ENCODE measurements at places on chromosomes 7 and 10.

DNA sequence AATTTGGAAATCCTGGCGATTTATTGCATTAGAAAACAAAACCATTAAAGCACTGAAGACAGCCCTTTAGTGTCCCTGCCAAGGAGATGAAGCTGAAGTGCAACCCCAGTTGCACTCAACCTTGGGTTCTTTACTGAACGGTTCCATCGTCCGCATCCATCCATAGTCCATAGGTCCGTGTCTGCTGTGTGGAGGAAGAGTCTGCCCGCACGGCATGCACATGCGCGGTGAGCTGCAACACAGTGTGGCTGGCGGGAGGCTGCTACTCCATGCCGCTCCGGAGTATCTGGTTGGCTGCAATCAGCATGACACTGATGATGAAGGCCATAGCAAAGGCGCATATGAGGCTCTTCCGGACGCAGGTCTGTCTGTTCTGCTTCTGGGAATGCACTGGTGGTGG is 624.6 kb downstream of the CALN1 start:
- DNase-seq: peak; percentile 13

DNA sequence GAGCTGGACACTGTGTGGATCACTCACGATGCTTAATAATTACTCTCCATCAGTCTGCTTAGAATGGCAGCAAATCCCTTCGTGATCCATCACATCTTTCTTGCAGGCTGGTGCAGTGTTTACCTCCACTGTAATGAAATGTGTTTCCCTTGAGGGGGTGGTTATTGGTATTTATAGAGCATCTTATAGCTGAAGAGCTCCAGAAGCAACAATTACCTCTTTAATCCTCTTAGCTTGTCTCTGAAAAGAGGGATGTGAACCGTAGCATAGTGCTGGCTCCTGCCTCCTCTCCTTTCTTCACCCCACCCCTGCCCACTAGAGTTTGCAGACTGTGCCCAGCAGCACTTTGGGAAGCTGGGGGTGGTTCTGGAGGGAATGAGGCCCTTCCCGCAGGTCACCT is 132.6 kb downstream of the CAMK1D start:
- DNase-seq: no peak

DNA sequence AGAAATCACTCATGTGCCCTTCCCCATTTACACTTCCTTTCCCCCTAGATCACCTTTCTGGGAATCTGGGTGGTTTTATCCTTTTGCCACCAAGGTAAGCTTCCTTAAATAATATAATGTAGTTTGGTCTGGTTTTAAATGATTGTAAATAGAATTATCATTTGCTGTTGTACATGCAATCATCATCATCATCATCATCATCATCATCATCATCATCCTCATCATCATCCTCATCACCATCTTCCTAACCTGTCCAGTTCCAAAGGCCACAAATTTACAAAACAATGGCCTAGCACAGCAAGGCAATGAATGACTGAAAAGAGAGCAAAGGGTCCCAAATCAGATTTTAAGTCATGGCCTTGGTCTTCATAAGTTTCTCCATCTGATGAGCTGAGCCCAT is 329.7 kb downstream of the PLXNA4 start:
- no peak for DNase-seq

DNA sequence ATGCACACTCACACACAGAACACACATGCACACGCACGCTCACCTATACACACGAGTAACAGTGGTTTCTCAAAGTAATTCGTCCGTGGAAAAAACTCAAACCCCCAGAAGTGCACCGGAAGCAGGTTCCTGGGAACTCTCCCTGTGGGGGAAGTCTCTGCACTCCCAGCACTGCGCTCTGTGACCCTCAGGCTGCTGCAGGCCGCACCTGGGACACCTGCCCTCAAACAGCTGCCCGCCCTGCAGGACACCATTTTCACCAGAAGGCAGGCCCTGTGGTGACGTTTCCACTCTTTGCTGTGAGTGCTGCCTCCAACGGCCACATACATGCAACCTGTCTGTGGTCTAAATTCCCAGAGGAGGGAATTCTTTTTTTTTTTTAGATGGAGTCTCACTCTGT is 21.3 kb downstream of the YKT6 start:
- no peak for DNase-seq

DNA sequence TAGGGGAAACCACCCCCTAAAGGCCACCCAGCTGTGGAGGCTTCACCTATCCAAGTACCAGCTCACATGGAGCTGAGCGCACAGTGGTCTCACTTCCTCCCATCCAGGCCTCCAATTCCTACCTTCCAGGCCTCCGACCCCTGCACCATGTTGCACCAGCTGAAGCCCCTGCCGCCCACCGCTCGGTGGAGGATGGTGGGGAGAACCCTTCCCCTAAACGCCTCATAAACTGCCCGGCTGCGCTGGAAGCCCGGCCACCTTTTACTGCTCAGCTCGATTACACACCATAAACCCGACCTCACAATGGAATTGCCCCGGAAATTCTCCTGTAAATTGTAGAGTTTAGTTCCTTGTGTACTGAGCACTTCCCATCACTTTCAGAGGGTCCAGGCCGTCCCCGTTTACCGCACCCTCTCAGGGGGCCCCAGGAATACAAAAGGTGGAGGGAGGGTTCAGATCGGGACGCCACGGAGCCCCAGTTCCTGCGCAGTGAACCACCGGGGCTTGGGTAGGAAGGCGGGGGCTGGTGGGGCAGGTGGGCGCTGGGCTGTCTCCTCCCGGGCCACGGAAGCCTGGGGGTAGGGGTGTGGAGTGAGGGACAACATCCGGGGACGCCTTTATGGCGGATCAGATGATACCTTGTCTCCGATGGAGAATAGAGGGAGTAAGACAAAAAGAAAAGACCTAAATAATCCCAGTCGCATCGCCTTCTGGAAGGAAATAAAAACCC is 1.4 kb upstream of the HOXA7 start:
- no peak for DNase-seq

DNA sequence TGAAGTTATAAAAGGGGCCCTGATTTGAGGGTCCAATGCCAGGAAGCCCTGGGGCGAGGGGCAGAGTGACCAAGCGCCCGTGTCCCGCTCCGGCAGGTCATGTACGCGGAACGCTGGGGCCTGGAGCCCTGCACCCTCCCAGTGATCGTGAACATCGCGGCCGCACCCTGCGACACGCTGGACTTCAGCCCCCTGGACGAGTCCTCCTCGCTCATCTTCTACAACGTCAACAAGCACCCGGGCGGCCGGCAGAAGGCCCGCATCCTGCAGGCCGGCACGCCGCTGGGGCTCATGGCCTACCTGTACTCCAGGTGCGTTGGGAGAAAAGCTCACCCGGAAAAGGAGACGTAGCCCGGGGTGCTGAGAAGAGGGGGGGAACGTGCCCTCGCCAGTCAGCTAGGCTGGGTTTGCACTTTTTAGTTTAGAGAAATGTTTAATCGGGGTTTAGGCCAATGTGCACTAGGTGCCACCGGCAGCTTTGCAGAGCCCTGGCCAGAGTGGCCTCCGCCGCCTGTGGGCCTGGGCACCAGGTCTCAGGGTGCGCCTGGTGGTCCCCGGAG is 22.9 kb upstream of the UTF1 start:
- no peak for DNase-seq

GRCh38 chr10:126243306-126243705 is 145.0 kb downstream of the ADAM12 start:
- no peak for DNase-seq

DNA sequence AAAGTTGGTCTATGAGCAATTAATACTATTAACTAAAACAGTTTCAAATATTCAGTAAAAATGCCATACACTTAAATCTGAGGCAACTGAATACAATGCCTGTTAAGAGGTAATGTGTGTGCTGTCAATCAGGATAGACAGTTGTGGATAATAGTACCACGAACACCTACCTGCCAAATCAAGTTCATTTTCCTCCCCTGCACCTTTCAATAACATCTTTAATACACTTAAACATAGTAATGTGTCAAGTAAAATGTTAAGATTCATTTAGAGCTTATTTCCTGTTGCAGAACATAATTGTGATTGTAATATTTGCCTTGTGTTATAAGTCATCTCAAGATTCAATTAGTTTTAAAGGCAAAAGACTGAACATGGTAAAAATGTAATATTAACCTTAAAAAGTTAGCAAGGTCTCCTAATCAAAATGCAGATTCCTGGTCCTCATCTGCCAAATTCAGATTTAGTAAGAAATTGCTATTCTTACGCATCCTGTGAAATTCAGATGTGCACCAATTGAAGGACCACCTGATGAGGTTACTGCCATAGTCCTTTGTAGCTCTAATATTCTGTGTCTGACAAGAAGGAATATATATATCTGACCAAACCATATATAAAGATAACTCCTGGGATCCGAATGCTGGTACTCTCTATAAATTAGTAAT is 37.1 kb downstream of the COL1A2 start:
- no peak for DNase-seq

All from OCI-LY7 (cell line).